ENCODE measurements at places on chromosomes 3 and 15.

DNA sequence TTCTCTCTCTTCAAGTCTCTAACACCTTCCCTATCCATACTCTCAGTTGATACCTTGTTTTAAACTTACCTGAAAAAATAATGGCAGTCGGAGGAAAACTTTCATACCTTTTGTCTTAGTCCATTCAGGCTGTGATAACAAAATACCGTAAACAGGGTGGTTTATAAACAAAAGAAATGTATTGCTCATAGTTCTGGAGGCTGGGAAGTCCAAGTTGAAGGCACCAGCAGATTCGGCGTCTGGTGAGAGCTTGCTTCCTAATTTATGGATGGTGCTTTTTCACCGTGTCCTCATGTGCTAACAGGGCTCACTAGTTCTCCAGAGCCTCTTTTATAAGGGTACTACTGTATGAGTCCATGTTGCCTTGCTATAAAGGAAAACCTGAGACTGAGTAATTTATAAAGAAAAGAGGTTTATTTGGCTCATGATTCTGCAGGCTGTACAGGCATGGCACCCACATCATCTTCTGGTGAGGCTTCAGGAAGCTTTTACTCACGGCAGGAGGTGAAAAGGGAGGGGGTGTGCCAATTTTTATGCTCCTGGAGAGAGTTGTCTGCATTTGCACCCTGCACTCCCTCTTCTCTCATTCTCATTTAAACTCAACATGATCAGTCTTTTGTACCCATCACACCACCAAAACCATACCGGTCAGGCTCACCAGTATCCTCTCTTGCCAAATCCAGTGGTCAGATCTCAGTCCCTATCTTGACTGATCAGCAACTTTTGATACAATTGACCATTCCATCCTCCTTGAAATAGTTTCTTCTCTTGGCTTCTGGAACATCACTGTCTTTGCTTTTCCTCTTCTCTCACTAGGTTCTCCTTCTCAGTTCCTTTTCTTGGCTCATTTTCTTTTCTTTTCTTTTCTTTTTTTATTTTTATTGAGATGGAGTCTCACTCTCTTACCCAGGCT is 21.6 kb downstream of the ST6GAL1 start:
- no peaks in the 10 kb centered on the region for H3K27me3 ChIP-seq
- H3K36me3 ChIP-seq: peaks cover 59% of the 10 kb centered on the region
- no peak overlapping the region for H3K4me3 ChIP-seq
- no peak overlapping the region for H3K27ac ChIP-seq

DNA sequence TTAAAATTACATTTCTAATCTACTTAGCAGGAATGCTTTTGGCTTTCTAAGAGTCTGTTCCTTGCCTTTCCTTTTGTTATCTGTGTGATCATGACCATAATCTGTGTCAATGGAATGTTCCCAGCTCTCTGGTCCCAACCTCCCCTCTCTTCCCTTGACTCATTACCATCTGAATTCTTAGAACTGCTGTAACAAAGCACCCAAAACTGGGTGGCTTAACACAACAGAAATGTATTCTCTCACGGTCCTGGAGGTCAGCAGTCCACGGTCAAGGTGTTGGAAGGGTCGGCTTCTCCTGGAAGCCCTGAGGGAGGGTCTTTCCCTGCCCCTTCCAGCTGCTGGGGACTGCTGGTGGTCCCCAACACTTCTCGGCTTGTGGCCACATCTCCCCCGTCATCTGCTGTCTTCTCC is 81.1 kb downstream of the LRRK1 start:
- peaks cover 23% of the 10 kb centered on the region for H3K4me1 ChIP-seq
- H3K36me3 ChIP-seq: peaks cover 13% of the 10 kb centered on the region
- peaks cover 4% of the 10 kb centered on the region for H3K27me3 ChIP-seq
- H3K4me3 ChIP-seq: no peak overlapping the region
- no peak for DNase-seq
- peak overlapping the region; percentile 66 for H3K27ac ChIP-seq

GRCh38 chr3:123768480-123769355 is 115.4 kb downstream of the MYLK start:
- no peaks in the 10 kb centered on the region for H3K27me3 ChIP-seq
- no peak overlapping the region for H3K4me3 ChIP-seq
- H3K36me3 ChIP-seq: no peaks in the 10 kb centered on the region
- H3K4me1 ChIP-seq: peaks cover 14% of the 10 kb centered on the region

GRCh38 chr3:6737630-6738029 is 123.3 kb upstream of the GRM7 start:
- no peak for DNase-seq
- H3K4me1 ChIP-seq: peaks cover 20% of the 10 kb centered on the region
- H3K4me3 ChIP-seq: no peak overlapping the region
- peaks cover 29% of the 10 kb centered on the region for H3K36me3 ChIP-seq
- no peak overlapping the region for H3K27ac ChIP-seq

- peaks cover 19% of the 10 kb centered on the region for H3K4me1 ChIP-seq
- DNase-seq: no peak
- H3K27me3 ChIP-seq: no peaks in the 10 kb centered on the region
- no peaks in the 10 kb centered on the region for H3K36me3 ChIP-seq
- H3K4me3 ChIP-seq: no peak overlapping the region
These were observed 22.6 kb upstream of the MTMR10 start for GRCh38 chr15:31013863-31014607.

DNA sequence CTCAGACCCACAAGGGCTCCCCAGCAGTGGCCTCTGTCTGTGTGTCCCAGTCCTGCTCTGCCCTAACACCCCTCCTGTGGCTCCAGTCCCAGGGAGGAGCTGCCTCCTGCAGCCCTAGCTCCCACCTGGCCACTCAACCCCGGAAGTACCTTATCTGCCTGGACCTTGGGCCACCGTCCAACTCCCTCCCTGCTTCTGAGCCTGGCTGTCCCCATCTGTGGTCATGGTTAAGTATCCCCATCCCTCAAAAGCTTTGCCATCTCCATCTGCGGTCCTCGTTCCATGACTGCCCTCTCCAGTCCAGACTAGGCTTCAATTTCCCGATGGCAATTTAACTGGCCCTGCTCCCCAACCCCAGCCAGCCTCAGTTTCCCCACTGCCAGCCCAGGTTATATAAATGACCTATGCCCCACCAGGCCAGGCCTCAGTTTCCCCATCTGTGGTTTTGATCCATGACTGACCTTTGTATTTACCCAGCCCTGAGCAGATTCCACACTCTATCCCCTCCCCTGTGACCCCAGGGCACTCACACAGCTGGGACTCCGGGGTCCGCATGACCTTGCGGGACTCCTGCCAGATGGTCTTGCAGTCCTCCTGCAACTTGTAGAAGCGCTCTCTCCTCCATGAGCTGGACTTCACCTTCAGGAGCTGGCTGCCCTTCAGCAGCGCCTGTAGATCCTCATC is 9.6 kb downstream of the PLCD1 start:
- peaks cover 7% of the 10 kb centered on the region for H3K27me3 ChIP-seq
- H3K4me3 ChIP-seq: no peak overlapping the region
- H3K27ac ChIP-seq: no peak overlapping the region
- H3K36me3 ChIP-seq: peaks cover 21% of the 10 kb centered on the region
- DNase-seq: no peak

DNA sequence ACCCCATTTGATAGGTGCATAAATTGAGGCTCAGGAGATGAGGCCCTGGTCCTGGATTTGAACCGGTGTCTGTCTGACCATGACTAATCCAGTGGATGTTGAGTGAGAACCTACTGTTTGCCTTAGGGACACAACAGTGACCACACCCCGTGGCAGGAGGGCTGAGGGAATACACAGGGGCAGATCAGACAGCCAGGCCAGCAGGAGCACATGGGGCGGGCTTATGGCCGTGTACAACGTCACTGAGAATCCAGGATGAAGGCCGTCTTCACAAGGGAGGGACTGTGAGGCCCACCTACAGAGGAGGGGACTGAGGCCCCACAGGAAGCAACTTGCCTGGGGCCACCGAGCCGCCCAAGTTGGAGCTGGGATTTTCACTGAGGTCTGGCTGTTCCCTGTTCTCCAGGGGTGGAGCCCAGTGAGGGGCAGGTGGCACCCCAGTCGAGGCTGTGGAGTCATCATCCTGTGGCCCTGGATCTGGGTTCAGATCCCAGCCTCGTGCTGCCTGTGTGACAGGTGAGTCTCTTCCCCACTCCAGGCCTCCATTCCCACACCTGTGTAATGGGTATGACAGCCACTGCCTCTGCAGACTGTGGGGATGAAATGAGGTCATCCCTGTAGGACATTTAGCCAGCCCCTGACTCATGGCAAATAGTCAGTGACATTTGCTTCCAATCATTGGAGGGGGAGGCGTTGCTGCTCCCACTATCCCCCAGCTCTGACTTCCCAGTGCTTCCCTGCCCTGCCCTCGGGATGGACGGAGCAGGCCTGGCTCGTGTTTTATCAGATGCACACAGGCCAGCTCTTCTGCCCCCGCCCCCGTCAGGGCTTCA is 6.3 kb upstream of the PLXND1 start:
- H3K36me3 ChIP-seq: no peaks in the 10 kb centered on the region
- peaks cover 4% of the 10 kb centered on the region for H3K27me3 ChIP-seq
- H3K4me1 ChIP-seq: peaks cover 35% of the 10 kb centered on the region
- H3K4me3 ChIP-seq: no peak overlapping the region
- no peak overlapping the region for H3K27ac ChIP-seq

DNA sequence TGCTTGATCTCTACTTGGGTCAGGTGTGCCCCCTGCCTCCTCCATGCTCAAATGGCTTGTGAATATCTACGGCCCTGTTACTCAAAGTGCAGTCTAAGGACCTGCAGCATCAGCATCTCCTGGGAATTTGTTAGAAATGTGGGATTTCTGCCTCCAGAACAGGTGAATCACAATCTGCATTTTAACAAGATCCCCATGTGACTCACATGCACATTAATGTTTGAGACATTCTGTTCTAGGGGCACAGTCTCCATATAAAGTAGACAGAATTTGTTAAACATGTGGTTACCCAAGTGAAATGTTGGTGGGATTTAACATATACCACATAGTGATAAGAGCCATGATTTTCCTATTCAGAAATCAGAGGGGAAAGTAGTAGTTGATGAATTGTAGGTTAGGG is 256.2 kb downstream of the NR1D2 start:
- peaks cover 26% of the 10 kb centered on the region for H3K36me3 ChIP-seq
- H3K27me3 ChIP-seq: no peaks in the 10 kb centered on the region
- no peaks in the 10 kb centered on the region for H3K4me1 ChIP-seq
- H3K4me3 ChIP-seq: no peak overlapping the region
- no peak overlapping the region for H3K27ac ChIP-seq
- no peak for DNase-seq

DNA sequence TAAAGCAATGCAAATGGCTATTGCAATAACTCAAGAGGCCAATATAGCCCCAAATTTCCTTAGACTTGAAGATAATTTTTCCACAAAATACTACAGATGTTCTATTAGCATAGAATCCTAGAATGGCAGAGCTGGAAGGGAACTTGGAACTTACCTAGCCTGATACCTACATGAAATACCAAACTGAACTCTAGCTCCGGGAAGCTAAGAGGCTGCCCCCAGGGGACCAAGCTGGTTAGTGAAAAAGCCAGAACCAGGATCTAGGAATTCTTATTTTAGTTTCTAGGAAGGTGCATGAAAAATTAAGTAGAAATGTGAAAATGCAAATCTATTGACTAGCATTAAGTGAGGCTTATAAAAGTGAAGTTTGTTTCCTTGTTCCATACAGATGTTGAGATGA is 256.0 kb upstream of the CBLB start:
- no peaks in the 10 kb centered on the region for H3K27me3 ChIP-seq
- no peak overlapping the region for H3K27ac ChIP-seq
- DNase-seq: no peak
- peaks cover 3% of the 10 kb centered on the region for H3K4me1 ChIP-seq
- H3K4me3 ChIP-seq: no peak overlapping the region
- H3K36me3 ChIP-seq: no peaks in the 10 kb centered on the region

GRCh38 chr3:37546876-37547275 is 314.8 kb upstream of the CTDSPL start:
- H3K27me3 ChIP-seq: no peaks in the 10 kb centered on the region
- DNase-seq: no peak
- no peak overlapping the region for H3K4me3 ChIP-seq
- H3K27ac ChIP-seq: no peak overlapping the region
- H3K4me1 ChIP-seq: 0 out of 2 replicates have a peak, but pooled peaks cover 2% of the 10 kb centered on the region

- H3K36me3 ChIP-seq: peaks cover 20% of the 10 kb centered on the region
- no peaks in the 10 kb centered on the region for H3K27me3 ChIP-seq
- no peak overlapping the region for H3K27ac ChIP-seq
- DNase-seq: no peak
- H3K4me1 ChIP-seq: peaks cover 62% of the 10 kb centered on the region
These were observed 2.5 kb downstream of the OSBPL10 start for GRCh38 chr3:31978553-31978952.

DNA sequence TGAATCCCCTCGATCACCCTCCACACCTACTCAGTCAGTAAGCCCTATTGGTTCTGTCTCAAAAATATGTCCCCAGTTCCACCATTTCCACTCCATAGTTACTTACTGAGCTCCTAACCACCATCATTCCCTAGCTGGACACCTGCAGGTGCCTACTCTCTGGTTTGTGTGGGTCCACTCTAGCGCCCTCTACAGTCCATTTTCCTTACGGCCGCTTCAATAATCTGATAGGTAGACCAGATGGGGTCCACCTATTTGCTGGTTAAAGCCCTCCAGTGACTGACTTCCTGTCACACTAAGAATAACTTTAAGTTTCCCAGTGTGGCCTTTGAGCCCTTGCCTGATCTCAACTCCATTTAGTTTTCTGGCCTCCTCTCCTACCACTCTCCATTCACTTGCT is 5.0 kb downstream of the GXYLT2 start:
- H3K36me3 ChIP-seq: no peaks in the 10 kb centered on the region
- H3K4me1 ChIP-seq: peaks cover 22% of the 10 kb centered on the region
- H3K27ac ChIP-seq: no peak overlapping the region
- no peak overlapping the region for H3K4me3 ChIP-seq

DNA sequence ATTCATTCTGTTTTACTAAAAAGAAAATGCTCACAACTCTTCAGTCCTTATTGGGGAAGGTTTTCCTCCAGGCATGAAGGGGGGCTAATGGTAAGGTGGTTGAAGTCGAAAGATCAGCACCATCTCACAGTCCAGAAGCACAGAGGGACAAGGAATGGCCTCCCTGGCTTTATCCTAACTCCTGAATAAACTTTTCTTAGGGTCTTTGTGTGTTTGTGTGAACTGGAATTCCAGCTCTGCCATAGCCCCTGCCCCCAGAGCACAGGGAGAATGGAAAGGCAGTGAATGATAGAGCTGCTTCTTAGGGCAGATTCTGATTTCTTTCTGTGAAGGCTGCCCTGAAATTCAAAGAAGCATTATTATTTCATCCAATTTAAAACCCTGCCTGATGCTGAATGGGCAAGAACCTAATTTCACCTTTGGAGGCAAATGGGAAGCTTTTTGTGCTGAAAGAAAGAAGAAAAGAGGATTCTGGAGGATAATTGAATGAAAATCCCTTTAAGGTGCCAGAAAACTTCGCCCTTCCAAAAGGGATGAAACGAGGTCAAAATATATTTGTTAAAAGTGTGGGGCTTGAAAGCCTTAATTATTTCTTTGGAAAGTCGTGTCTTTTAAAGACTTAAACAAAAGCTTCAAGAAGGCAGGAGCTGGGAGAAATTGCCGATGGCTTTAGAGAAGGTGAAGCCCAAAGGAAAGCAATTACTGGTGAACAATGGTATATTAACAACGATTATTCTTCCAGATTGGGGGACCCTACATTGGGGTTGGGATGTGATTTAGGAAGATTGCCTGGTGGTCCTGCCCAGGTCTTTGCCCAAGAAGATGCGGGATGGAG is 259.9 kb upstream of the RGMA start:
- H3K27me3 ChIP-seq: peaks cover 38% of the 10 kb centered on the region
- DNase-seq: no peak
- no peak overlapping the region for H3K27ac ChIP-seq
- H3K4me1 ChIP-seq: peaks cover 10% of the 10 kb centered on the region
- peaks cover 26% of the 10 kb centered on the region for H3K36me3 ChIP-seq

- no peaks in the 10 kb centered on the region for H3K36me3 ChIP-seq
- H3K4me3 ChIP-seq: no peak overlapping the region
- no peak for DNase-seq
- H3K4me1 ChIP-seq: peaks cover 5% of the 10 kb centered on the region
- H3K27me3 ChIP-seq: no peaks in the 10 kb centered on the region
These were observed 6.0 kb downstream of the C3orf62 start for GRCh38 chr3:49271047-49271446.

All from WTC11 (cell line).